B cell (primary cell): ENCODE measurements at places on chromosomes 1 and 21. TPM values are rescaled to one million over a fixed set of nuclear protein-coding genes. Genes with fewer than 3 reads are reported as not detected.

RHCE gene
- 0.06 and 0.28 TPM in 2 replicates for polyA plus RNA-seq

STRIP1 gene
- polyA plus RNA-seq: 41.5 and 53.3 TPM in 2 replicates

GBP2 gene
- 8.2 and 11.4 TPM in 2 replicates for polyA plus RNA-seq

NBPF3 gene
- 2.0 and 5.9 TPM in 2 replicates for polyA plus RNA-seq

NEGR1 gene
- polyA plus RNA-seq: 0.01 TPM in 2 replicates

CPLANE2 gene
- 5.7 and 6.3 TPM in 2 replicates for polyA plus RNA-seq

CA6 gene
- 0.36 TPM in 1 of 2 replicates, not detected in the other for polyA plus RNA-seq

DMAP1 gene
- 116 and 132 TPM in 2 replicates for polyA plus RNA-seq

HES5 gene
- 0.23 TPM in 1 of 2 replicates, not detected in the other for polyA plus RNA-seq

LCE3E gene
- polyA plus RNA-seq: not detected in 2 replicates

MR1 gene
- polyA plus RNA-seq: 8.5 and 9.5 TPM in 2 replicates

OR10Z1 gene
- not detected in 2 replicates for polyA plus RNA-seq

TFF3 gene
- not detected in 2 replicates for polyA plus RNA-seq

LHX4 gene
- not detected in 2 replicates for polyA plus RNA-seq
